T-helper 17 cell (primary cell): ENCODE measurements at places on chromosomes 3 and 15. TPM values are rescaled to one million over a fixed set of nuclear protein-coding genes. Genes with fewer than 3 reads are reported as not detected.

GRCh38 chr3:38153221-38153620 is 12.1 kb upstream of the OXSR1 start:
- no peak for DNase-seq

DNA sequence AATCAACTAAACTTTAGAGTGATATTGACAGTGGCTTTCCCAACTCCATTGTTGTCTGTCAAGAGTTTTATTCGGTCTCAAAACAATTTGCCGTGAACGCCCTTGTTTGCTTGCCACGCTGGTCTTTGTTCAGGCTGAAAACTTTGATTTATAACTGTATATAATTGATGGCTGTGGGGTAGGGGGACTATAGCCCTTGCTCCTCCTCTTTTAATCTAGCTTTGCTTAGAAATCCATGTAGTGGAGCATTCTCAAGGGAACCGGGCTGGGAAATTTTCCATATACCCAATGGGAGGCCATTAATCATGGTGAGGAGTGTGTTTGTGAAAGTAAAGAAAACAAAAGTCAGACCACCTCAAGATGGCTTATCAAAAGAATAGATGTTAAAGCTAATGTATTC is 339.8 kb upstream of the RARB start:
- no peak for DNase-seq

GRCh38 chr3:184455991-184456390 is 76.1 kb downstream of the CHRD start:
- DNase-seq = no peak

GRCh38 chr3:124034844-124035152 is 42.9 kb upstream of the ROPN1 start:
- DNase-seq = no peak

DNA sequence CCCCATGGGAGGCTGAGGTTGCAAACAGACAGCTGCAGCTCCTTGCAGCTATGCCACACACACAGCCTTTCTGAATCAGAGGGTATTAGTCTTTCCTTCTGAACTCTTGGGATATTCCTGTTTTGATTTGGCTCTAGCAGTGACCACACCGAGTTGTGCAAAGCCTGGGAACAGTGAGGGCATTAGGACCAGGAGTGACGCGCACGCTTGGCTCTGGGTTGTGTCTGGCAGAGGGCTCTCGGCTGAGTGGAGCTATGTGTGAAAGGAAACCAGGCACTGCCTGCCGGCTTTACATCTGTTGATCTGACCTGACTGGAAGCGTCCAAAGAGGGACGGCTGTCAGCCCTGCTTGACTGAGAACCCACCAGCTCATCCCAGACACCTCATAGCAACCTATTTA is at the start of gene GALNT15:
Gene GALNT15 (plus strand): TSS at position 292 of the 400 bp plus-strand sequence. CDS start 472 bp downstream, outside the sequence.
- DNase-seq = no peak

DNA sequence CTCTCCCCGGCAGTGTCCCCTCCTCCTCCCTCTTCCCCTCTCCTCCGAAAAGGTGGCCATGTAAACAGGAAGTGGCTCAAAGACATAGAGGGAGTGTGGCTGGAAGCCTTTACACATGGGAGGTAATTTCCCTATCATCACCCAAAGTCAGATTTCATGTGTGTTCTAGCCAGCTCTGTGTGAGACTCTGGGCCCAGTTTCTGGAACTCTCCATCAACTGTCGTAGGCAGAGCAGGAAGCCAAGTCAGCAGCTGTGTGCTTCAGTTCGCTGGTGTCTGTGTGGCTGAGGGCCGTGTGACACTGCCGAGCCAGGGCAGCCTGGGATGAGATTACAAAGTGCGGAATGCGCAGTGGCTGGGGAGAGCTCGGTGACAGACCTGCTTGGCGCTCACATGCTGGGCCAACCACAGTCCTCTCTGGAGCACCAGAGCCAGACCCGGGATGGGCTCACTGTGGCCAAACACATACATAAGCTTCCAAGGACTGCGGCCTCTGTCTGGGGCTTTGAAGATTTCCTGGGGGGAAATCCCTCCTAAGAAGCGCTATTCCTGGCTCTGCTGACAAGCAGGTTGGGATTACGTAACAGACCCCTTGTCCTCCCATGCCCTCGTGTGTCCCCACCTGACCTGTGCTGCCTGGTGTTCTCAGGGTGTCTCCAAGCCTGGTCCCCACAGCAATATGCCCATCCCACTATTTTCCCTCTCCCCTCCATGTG is 50.7 kb downstream of the UMPS start:
- no peak for DNase-seq

DNA sequence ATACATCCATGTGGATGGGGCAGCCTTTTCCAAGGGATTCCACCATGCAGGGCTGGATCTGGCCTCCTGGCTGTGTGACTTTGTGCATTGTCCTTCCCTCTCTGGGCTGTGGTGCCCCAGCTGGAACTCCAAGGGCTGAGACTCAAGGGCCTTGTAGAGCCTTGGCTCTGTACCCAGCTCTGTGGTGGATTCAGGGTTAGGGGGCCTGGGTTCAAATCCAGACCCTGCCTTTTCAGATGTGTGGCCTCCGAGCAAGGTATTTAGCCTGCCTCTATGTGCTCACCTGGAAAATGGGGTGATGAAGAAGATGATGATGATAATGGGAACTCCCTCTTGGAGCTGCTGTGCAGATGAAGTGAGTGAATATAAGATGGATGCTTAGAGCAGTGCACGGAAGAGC is 161.9 kb downstream of the WNT7A start:
- DNase-seq = no peak

DNA sequence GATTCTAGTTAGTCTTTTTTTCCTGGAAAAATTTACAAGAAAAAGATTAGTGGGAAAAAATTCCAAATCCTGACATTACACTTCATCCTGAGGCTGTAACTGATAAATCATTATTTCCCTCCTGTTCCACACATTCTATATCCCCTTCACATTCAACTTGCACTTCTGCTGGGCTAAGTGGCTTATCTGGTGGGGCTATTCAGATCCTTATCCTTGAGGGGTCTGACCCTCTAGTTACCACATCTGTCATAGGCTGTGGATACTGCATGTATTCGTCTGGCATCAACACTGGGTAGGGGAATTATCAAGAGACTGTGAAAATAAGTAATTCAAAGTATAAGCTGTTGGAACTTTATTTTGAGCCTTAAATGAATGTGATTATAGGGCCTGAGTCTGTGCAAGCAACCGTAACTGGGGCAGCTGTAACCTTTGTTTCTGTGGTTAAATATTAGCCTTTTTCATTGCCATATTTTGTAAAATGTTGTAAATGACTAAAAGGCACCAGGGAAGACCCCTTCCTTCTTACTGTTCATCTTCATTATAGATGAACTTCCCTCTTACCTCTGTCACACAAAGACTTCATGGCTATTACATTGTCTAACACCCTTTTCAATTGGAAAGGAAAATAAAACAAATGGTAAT is 28.0 kb upstream of the TEX9 start:
- no peak for DNase-seq

DNA sequence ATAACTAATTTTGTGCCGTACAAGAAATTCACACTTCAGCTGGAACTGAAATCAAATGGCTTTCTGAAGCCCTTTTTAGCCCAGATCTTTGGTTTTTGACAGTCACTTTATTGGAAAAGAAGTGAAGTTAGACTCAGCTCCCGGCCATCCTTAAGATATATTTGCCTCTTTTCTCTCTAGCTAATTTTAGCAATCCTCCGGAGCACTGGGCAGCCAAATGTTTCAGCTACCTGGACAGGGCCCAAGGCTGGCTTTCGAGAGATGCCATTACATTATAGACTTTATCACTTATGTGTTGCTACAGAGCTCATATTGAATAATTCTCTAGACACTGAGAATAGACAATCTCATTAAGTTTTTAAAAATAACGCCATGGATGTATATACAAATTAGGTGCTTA is 28.5 kb upstream of the RPL39L start:
- no peak for DNase-seq

DNA sequence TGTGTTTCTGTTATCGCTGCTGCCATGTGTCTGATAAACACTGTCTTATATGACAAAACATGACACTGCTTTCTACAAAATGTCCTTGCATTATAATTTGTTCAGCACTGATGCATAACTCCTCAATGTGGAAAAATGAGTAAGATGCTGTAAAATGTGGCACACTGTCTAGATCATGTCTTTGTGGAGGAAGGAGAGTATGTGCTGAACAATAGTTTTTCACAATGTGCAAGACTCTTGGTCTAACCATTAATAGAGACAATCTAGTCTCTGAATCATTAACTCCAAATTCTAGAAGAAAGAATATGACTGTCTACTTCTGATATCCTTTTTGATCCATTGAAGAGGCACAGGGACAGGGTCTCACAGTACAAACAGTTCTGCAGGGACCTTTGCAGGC is 127.9 kb upstream of the RARB start:
- DNase-seq = no peak

DNA sequence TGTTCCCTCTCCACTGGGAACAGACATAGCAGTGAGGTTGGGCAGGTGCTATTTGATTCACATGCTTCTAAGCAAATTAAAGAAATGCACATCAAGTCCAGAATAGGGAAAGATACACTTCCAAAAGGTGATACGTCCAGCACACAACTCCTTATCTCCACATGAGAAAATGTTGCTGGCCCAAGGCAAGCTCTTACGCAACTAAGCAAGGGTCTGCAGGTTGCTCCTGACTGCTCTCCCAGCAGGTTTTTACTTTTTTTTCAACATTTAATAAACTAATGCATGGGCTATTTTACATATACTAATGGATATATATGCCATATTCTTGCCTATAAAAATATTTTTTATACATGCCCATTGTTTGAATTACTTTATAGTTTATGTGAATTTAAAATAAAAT is 818.5 kb upstream of the ROBO1 start:
- DNase-seq = no peak

GRCh38 chr15:99306694-99307338 is 55.5 kb downstream of the LRRC28 start:
- DNase-seq = no peak

GRCh38 chr15:72978223-72978622 is 74.0 kb upstream of the NEO1 start:
- DNase-seq = no peak

DNA sequence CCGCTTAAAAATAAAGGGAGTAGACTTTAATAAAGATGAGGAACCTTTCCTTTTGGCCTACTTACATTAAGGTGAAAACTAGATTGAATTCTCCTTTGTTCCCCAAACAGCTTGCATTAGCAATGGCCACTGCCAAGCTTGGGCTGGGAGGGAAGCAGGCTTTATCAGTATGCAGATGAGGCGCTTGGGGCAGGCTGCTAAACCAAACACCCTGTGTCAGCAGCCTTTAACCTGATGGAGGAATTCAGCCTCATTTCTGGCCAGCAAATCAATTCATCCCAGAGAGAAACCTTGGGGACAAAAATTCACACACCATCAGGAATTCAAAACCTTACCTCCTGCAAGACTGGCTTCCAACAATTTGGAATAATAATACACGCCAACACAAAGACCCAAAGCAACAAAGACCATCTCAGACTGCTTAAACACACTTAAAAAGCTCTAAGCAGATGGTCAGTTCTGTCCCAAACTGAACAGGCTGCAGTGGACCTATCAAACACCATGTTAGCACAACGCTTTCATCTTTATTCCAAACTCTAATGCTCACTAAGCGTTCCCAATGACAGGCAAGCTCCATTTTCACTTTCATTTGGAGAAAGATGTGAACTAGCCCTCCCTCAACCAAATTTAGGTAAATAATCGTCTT is 255.1 kb upstream of the CMC1 start:
- DNase-seq = no peak

GRCh38 chr3:31358473-31359070 is 174.2 kb upstream of the STT3B start:
- no peak for DNase-seq

- DNase-seq = no peak
Observed at GRCh38 chr15:90674476-90674875, 42.7 kb upstream of the BLM start.

- no peak for DNase-seq
Observed at GRCh38 chr3:62228467-62228866, 144.9 kb downstream of the FEZF2 start.

DNA sequence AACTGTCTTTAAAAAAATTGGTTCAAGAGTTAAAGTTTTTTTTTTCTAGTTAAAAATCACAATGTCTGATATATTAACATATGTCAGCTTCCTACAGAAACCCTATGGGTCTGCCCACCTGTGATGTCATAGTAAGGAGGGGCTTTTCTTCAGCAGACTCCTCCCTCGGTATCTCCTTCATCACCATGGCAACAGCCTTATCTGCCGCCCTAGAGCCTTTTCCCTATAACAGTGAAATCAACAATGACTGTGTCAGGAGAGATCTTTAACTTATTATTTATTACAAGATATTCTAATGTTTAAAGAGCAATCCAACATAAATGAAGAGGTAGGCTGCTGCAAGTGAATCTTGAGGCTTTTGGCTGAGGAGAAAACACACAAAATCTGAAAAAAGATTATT is 138.7 kb downstream of the PEX5L start:
- DNase-seq = no peak

DNA sequence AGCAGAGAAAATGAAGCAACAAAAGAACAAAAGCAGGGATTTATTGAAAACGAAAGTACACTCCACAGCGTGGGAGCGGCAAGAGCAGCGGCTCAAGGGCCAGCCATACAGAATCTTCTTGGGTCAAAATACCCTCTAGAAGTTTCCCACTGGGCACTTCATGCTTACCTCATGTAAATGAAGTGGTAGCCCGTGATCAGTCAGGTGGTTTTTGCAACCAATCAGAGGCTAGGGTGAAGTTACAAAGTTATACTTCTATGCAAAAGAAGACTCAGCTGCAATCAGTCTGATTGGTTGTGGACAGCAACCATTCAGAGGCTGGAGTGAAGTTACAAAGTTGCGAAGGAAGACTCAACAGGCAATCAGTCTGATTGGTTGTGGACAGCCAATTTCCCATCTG is 37.8 kb upstream of the TRH start:
- DNase-seq = no peak

GRCh38 chr3:46372492-46373359 is 2.0 kb downstream of the CCR5 start:
- no peak for DNase-seq

DNA sequence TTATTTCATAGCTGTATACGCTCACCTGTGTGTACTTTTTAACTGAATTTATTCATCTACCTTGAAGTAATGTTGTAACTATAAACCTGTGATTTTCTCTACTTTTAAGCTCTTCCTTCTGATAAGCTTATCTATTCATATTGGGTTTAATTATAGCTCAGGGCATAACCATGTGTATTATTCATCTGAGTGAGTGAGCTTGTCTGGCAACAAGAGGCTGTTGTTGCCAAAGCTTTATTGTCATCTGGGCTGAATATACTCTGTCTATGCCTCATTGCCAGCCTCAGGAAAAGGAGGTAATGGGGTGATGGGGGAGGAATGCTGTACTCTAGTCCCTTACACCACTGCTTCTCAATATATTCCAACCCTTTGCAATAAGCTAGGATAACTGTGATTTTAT is 292.4 kb downstream of the UBE2E2 start:
- no peak for DNase-seq

DNA sequence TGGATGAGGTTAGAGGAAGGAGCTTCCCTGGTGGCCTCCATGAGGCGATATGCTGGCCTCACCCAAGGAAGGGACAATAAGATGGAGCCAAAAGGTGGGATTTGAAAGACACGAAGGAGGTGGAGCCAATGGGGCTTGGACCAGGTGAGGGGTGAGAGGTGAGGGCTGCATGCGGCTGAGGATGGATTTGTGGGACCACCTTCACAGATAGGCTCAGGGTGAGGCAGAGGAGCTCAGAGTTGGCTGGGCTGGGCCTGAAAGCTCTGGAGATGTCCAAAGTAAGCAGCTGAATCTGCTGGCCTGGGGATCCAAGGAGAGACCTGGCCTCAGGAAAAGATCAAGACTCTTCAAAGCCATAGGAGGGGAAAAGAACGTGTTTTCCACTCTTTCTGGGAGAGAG is 49.8 kb downstream of the EXOG start:
- no peak for DNase-seq

- DNase-seq = no peak
Observed at GRCh38 chr3:160253298-160253697, 28.1 kb downstream of the C3orf80 start.

The OR5H1 gene
- not detected for total RNA-seq

The BFSP2 gene
- total RNA-seq = 1.5 TPM

The VGLL3 gene
- total RNA-seq = 0.03 TPM

The SPSB4 gene
- total RNA-seq = not detected
